ENCODE measurements at places on chromosomes 4 and X. TPM values are rescaled to one million over a fixed set of nuclear protein-coding genes. Genes with fewer than 3 reads are reported as not detected.
A peak's percentile ranks its signal among the peaks of the same experiment; 100 is the strongest.

- DNase-seq = no peak
- no peaks in the 10 kb centered on the region for H3K4me1 ChIP-seq
Observed at GRCh38 chr4:99863-100262, 24.4 kb upstream of the ZNF718 start.

GRCh38 chr4:174522183-174523024 is at the start of gene HPGD:
HPGD (minus strand) TSS chr4:174522488; CDS start chr4:174522451, 37 bp downstream.
- no peaks in the 10 kb centered on the region for H3K36me3 ChIP-seq
- peaks cover 5% of the 10 kb centered on the region for H3K4me1 ChIP-seq
- H3K27ac ChIP-seq = peak within 1 kb of the TSS; percentile 76

DNA sequence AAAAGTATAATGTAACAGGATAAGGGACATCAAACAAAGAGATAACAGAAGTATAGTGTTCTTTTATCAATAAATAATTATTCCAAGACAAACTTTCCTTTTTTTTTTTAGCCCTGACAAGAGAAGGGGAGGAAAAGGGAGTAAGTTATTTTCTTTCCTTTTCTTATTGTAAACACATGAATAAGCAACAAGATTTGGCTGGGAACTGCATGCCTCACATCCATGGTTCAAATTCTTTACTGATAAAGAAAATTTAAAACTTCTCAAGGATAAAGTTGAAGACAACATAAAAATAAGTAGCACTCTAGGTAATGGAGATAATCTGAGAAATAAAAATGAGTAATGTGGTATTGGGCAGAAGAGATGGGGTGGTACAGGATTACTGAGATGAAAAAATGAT is 71.6 kb downstream of the NEK1 start:
- H3K4me3 ChIP-seq = no peak overlapping the region
- DNase-seq = no peak
- H3K27me3 ChIP-seq = no peaks in the 10 kb centered on the region
- no peaks in the 10 kb centered on the region for H3K36me3 ChIP-seq
- H3K4me1 ChIP-seq = no peaks in the 10 kb centered on the region

- no peaks in the 10 kb centered on the region for H3K36me3 ChIP-seq
- no peak overlapping the region for H3K27ac ChIP-seq
- DNase-seq = peak; percentile 57
- no peaks in the 10 kb centered on the region for H3K4me1 ChIP-seq
- no peaks in the 10 kb centered on the region for H3K27me3 ChIP-seq
- no peak overlapping the region for H3K4me3 ChIP-seq
Observed at GRCh38 chr4:165464813-165465381, 86.1 kb downstream of the CPE start.

DNA sequence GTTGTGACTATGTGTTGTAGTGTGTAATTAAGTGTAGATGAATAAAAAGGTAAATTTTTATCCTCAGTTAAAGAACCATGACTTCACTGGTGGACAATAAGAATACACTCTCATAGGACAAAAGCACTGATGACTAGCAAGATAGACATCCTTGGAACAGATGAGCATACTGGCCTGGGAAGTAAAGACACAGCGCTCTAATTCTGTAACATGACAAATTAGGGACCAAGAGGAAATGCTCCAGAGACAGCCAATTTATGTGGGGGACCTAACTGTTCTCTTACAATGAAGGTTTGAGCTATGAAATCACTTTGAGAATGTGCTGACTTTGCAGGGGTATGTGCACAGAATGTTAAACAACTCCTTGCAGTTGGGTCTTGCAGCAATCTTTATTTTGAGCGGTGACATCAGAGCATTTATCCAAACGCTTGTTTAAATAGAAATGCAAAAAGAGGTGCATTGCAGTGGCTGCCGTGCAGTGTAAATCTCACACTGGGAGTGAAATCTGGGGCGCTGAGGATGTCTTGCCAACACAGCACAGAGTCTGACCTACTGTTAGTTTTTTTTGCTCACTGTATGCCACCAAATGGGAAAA is 109.3 kb downstream of the MAGEC2 start:
- no peaks in the 10 kb centered on the region for H3K36me3 ChIP-seq
- no peaks in the 10 kb centered on the region for H3K27me3 ChIP-seq
- no peak overlapping the region for H3K27ac ChIP-seq
- no peak overlapping the region for H3K4me3 ChIP-seq
- DNase-seq = no peak

- no peaks in the 10 kb centered on the region for H3K36me3 ChIP-seq
- no peaks in the 10 kb centered on the region for H3K27me3 ChIP-seq
- H3K27ac ChIP-seq = no peak overlapping the region
- no peak overlapping the region for H3K4me3 ChIP-seq
- DNase-seq = no peak
- H3K4me1 ChIP-seq = peaks cover 10% of the 10 kb centered on the region
Observed at GRCh38 chrX:124393659-124394058, 47.3 kb downstream of the SH2D1A start.

DNA sequence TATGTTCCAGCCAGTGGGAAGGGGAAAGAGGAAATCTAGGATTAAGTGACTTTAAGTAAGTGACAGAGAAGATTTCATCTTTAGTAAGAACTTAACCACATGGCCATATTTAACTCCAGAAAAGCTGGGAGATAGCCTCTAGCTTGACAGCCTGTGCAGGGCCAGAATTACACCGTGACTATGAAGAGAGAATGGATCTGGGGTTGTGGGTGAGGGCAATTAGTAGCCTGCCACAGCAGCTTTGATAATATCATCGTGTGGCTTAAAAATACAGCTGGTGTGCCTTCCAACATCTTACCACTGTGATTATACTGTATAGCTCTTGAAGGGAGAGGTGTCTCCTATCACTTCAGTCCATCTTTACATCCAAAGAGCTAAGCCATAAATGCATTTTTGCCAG is 57.6 kb upstream of the TBC1D9 start:
- H3K27ac ChIP-seq = no peak overlapping the region
- H3K4me1 ChIP-seq = no peaks in the 10 kb centered on the region
- no peaks in the 10 kb centered on the region for H3K27me3 ChIP-seq
- DNase-seq = no peak

DNA sequence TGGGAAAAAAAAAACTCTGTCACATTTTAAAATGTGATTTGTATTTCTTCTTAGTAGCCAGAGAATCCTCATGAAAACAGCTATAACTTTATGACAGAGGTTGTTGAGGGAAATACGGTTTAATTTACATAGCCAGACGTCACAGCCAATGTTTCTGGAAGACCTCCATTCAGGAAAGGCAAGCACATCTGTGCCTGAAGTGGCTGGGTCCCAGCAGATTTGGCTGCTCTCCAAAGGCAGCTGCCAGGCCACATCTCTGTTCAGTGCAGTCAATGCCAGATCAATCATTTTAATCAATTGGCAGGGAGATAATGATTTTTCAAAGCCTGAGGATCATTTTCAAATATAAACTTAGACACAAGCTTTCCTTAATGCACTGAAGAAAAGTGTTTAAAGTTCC is 86.5 kb upstream of the ZIC3 start:
- H3K27ac ChIP-seq = no peak overlapping the region
- H3K4me3 ChIP-seq = no peak overlapping the region
- no peaks in the 10 kb centered on the region for H3K36me3 ChIP-seq

- no peaks in the 10 kb centered on the region for H3K4me1 ChIP-seq
- H3K27me3 ChIP-seq = no peaks in the 10 kb centered on the region
- no peak overlapping the region for H3K27ac ChIP-seq
- H3K36me3 ChIP-seq = peaks cover 15% of the 10 kb centered on the region
- peak; percentile 11 for DNase-seq
Observed at GRCh38 chr4:113474017-113474416, 287.5 kb downstream of the CAMK2D start.

- no peaks in the 10 kb centered on the region for H3K36me3 ChIP-seq
- no peak overlapping the region for H3K27ac ChIP-seq
- H3K4me1 ChIP-seq = no peaks in the 10 kb centered on the region
- H3K27me3 ChIP-seq = no peaks in the 10 kb centered on the region
- no peak for DNase-seq
- H3K4me3 ChIP-seq = no peak overlapping the region
Observed at GRCh38 chr4:84237008-84237407, 262.1 kb downstream of the NKX6-1 start.

Gene AWAT2
- total RNA-seq = not detected

Gene OSTC
- 30.9 TPM for total RNA-seq

All from CD4-positive, CD25-positive, alpha-beta regulatory T cell (primary cell).